ENCODE measurements at places on chromosomes 3 and 15. TPM values are rescaled to one million over a fixed set of nuclear protein-coding genes. Genes with fewer than 3 reads are reported as not detected.

- DNase-seq, result no peak
These were observed 527.1 kb upstream of the DPPA4 start for GRCh38 chr3:109864452-109864851.

GRCh38 chr15:58568157-58568571 lies 136.4 kb downstream of the LIPC start:
- no peak for DNase-seq

- no peak for DNase-seq
These were observed 9.9 kb downstream of the C3orf22 start for GRCh38 chr3:126548556-126549466.

DNA sequence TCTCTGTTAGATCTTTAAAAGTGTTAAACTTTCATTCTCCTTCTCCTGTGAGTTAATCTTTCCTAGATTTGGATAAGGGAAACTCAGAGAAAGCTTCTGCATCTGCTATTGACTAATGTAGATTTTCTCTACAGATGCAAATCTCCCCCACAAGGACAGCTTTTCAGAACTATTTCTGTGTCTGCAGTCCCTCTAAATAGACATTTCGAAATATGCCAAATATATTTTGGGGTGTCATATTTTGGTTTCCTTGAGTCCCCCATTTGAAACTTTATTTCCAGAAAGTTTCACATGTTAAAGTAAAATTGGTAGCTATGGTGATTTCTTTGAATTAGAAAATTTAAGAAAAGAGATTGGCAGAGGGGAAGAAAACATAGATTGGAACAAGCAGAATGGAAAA lies 852.3 kb upstream of the ALCAM start:
- no peak for DNase-seq

DNA sequence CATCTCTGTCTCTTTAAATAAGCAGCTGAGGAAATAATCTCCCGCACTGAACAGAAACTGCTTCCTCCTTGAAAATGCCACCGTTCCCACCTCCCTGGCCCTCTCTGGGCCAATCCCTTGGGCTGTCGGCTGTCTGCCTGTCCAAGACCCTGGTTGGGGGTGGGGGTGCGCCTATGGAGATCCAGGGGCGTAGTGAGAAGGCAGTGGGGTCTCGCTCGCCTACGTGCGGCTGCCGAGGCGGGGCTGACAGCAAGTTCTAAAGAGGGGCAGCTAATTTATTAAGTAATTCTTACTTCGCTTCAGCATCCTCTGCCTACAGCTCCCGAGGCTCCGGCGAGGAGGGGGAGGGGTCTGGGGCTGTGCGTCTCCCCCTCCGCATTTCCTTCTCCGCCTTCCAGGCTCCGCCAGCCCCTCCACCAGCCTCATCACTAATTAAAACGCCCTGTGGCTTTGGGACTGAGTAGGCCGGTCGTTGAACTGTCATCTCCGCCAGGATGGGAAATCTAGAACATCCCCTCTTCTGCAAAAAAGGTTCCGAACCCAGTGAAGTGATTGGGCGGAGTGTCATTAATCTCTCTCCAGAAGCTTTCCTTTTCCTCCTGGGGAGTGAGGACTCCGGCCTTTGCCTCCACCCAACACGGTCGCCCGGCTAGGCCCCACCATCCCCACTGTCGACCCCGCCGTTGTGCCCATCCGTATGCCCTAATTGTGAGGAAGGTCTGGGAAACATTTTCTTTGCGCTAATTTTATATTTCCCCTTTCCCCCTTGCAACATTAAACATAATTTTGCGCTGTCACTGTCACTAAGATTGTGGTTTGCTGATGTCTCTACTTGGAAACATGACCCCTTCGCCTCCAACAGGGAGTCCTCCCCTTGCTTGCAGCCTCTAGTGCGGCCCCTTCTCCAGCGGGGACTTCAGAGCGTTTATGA lies 16.9 kb downstream of the NR2F2 start:
- no peak for DNase-seq

- DNase-seq, result no peak
These were observed 39.0 kb downstream of the CYP19A1 start for GRCh38 chr15:51299187-51300015.

DNA sequence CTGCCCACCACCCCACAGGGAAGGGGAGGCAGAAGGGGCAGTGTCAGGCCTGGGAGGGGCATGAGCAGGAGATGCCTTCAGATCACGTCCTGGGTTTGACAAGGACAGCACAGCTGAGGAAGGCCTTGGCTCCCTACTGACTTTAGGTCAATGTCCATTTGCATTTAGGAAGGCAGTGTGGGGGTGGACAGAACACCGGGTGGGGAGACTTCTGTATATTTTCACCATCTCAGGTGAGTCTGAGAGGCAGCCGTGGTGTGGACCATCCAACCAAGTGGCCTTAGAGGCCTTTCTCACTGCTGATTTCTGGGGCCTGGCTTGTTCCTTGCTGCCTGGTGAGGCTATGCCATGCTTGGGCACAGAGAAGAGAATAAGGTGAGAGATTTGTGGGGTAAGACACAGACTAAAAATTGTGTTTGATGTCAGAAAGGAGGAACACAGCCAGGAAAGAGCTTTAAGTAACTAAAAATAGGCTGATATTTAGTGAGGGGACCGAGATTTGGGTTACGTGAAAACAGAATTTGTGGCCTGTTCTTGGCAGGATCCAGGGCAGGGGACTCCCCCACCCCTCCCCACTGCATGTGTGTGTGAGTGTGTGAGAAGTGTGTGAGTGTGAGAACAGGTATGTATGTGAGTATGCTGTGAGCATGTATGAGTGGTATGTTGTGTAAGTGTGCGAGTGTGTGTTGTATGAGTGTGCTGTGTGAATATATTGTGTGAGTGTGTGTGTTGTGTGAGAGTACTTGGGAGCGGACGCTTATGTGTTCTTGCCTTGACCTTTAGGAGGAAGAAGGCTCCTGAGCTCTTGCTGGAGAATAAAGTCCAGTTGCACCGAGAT lies 11.8 kb upstream of the PLA2G4E start:
- no peak for DNase-seq

- no peak for DNase-seq
These were observed 41.5 kb downstream of the CD200R1L start for GRCh38 chr3:112805126-112805525.

GRCh38 chr15:40358471-40359353 lies 693 bp downstream of the DISP2 start:
- no peak for DNase-seq

DNA sequence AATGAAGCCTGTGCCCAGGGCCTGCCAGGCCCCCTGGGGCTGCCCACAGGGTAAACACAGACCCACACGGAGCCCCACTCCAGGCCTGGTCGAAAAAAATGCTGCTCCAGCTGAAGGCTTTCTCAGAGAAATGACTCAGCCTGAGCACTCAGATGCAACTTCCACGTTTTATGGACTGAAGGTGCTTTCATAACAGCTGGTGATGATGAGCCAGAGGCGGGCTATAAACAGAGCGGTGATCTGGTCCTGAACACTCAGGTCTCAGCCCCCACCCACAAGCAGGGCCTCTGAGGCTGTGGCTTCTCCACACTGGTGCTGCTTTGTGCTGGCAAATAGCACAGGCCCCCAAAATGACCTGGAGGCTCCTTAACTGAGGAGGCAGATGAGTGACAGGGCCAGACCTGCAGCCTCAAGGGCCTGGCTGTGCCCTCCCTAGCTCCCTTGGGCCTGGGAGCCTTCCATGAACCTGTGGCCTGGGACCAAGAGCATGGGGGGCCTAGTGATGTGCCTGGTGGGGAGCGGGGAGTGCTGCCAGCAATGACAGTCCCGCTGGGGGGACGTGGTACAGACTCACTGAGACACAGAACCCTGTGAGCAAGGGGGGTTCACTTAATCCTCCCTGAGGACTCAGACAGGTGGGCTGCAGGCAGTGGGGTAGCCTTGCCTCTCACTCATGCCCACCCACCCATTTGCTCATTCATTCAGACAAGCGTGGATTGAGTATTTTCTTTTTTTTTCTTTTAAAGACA lies 23.0 kb upstream of the FURIN start:
- DNase-seq, result no peak

- no peak for DNase-seq
These were observed 3.5 kb upstream of the POPDC2 start for GRCh38 chr3:119663885-119664284.

- DNase-seq, result no peak
These were observed 2.2 kb downstream of the FAM174B start for GRCh38 chr15:92653366-92653765.

DNA sequence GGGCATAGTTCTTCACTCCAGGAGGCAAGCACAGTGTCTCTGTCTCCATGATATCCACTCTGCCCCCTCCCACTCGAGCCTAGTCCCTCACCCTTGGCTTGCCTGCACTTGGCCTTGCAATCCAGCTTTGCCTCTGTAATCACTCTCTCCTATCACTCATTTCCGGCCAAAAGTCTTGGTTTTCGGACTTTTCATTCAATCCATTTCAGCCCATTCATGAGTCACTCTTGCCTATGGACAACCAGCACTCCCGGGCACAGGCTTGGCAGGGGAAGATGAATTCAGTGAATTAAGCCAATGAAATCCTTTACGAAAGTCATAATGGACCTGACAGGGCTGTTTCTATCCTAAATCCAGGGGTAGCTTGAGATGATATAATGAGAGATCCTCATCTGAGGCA lies 21.7 kb downstream of the DAZL start:
- no peak for DNase-seq

DNA sequence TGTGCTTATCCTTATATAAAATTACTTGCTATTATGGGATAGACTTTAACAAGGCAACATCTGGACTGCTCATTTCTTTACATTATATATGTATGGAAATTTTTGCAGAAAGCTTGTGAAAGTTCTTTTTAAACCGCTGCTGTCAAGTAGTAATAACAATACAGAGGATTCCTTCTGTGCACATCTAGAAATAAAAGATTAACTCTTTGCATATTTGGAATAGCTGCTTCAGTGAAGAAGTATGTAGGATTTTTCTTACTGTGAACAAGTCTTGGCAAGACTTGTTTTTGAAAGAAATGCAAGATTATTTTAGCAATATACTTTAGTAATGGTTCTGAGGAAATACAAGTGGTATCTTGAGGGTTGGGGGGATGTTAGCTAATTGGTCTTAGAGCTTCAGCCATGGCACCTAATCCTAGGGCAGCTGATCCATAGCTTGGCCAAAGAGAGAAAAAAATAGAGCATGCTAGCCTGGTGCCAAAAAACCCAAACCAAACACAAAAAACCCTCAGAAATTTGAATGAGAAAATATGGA lies 4.3 kb downstream of the PRKCI start:
- no peak for DNase-seq

- DNase-seq, result no peak
These were observed 65.8 kb upstream of the TRA2B start for GRCh38 chr3:186003610-186004009.

DNA sequence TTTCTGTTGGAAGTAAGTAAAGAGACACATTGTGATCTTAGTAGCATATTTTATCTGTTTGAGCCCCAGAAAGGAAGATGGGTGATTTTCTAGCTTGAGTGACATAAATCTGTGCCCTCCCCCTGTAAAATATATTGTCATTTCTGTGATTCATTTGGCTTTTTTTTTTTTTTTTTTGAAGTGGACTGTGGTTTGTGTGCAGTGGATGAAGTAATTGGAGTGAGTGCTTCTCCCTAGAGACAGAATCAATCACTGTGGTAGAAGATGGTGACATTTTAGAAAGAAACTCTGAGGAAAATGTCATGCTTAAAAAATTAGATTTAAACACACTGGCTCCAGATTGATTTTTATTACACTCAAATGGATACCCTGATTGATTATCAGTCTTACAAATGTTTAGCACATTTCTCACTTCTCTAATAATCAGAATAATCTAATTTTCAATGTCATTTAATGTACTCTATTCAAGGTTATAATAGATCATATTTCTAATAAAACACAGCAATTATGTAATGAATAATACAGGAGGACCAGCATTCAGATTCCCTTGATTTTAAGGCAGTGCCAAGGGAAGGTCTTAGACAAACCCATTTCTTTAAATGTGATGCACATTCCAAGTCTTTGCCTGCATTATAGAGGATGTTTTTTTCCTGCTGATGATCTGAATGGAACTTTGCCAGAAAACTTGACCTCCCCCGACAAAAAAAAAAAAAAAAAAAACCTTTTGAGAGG lies 116.6 kb downstream of the TOP2B start:
- DNase-seq, result no peak

GRCh38 chr3:107562969-107563529 lies 40.3 kb downstream of the BBX start:
- peak; percentile 23 for DNase-seq

- no peak for DNase-seq
These were observed 77.6 kb downstream of the SLC12A8 start for GRCh38 chr3:125134952-125135351.

DNA sequence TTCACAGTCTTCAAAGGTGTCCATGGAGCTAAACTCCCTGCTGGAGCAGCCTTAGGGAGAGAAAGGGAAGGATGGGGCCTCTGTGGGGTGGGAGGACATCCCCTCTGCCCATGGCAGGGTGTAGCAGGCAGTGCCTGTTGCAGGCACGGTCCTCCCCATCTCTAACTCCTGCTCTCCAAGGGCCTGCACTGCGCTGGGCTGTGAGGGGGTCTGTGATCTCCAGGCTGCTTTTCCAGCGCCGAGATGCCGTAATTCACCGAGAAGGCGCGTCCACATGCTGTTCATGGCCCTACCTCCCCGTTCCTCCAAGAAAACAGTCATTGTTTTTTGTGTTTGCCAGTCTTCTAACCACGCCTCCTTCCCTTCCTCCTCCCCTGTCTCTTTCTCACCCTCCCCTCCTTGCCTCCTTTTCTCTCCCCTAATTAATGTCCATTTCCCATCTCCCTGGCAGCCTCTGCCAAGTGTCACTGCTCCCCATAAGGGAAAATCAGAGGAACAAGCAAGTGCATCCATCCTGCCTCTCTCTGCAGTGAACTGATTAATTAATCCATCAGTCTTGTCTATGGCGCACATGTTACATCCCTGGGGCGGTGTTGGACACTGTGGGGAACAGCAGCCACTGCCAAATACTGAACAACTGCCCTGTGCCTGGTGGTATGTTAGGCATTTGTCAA lies 17.7 kb upstream of the LAMP3 start:
- DNase-seq, result no peak

- DNase-seq, result peak; percentile 8
These were observed 379.0 kb downstream of the CNTN4 start for GRCh38 chr3:2477620-2478019.

DNA sequence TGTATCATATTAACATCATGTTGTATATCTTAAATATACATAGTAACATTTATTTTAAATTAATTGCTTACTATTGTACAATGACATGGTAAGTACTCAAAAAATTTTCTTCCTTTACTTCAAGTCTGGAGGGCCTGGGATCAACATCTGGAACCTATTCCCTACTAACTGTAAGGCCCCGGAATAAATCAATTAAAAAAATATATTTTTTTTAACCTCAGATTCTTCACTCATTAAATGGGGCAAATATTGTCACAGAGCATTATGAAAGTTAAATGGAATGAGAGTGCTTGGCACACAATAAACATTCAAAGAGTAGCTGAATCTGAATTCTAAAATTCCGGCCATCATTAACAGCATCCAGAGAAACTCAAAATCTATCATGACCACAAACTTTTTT lies 16.5 kb downstream of the GSK3B start:
- no peak for DNase-seq

- DNase-seq, result no peak
These were observed 297.4 kb upstream of the EPHA3 start for GRCh38 chr3:88809993-88810392.

Gene MEIS2
- 138 TPM for polyA plus RNA-seq

Gene IGDCC3
- polyA plus RNA-seq, result 10.6 TPM

Gene LMAN1L
- not detected for polyA plus RNA-seq

Gene FOXB1
- 0.20 TPM for polyA plus RNA-seq

Gene AADACL2
- not detected for polyA plus RNA-seq

Gene ITIH3
- 5.5 TPM for polyA plus RNA-seq

Gene DNASE1L3
- 5.8 TPM for polyA plus RNA-seq

Gene SPESP1
- polyA plus RNA-seq, result 2.5 TPM

Gene POLR2M
- polyA plus RNA-seq, result 83.2 TPM

Gene HTR3E
- polyA plus RNA-seq, result not detected

Gene PLCD1
- 21.4 TPM for polyA plus RNA-seq

Gene ALDH1A2
- polyA plus RNA-seq, result 336 TPM

Gene SERPINI2
- polyA plus RNA-seq, result 1.5 TPM

Gene GOLGA6B
- 0.17 TPM for polyA plus RNA-seq

Gene ZFAND6
- polyA plus RNA-seq, result 112 TPM

All from renal pelvis (tissue), 12 donors.